ACHN (cell line): ENCODE measurements at places on chromosomes 2 and 18.

DNA sequence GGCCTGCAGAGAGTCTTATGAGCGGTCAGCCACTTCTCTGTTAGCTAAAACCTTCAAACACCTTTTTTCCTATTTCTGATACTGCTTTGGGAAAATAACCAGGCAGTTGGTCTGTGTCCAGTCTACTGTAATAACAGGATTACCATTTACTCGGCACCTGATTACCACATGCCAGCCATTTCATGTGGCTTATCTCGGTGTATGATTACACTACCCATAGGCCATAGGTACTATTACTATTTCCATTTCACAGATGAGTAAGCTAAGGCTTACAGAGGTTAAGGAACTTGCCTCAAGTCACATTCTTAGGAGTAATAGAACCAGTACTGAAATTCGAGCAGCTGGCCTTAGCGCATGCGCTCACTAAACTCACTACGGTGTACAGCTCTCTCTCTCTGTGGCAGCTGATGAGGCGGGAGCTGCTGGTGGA, 147.2 kb upstream of the L3MBTL4 start:
- no peak for DNase-seq

GRCh38 chr2:165839610-165840009, 45.6 kb upstream of the GALNT3 start:
- DNase-seq: no peak

GRCh38 chr2:220786216-220786615, 785.9 kb downstream of the EPHA4 start:
- no peak for DNase-seq

DNA sequence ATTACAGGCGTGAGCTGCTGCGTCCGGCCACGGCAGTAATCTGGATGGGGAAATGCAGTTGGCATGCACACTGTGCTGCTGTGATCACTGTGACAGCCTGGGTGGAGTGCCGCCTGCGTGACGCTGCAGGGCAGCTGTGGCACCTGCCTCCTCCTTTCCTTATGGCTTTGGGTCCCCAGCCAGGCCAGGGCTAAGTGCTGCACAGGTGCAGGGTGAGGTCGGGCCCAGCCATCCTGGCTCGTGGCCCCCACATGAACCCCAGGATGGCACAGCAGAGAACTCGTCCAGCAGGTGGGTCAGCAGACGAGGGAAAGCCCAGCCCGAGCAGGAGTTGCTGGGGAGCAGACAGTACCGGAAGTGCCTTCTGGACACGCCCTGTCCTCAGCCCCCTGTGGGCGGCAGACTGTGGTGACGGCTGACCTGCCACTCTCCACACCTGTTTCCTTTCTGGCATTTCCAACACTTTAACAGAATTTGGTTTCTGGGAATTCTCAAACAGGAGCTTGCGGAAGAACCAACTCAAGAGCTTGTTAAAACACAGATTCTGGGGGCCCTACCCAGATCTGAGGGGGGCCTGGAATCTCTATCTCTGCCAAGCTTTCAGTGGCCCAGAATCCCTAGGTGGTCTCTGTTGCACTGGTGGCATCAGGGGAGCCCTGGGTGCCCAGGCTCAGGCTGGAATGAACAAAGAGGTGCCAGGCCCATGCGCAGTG, 16.9 kb downstream of the HS1BP3 start:
- DNase-seq: no peak

- DNase-seq: no peak
These were observed 102.6 kb upstream of the DAPL1 start for GRCh38 chr2:158692372-158693103.
